Upper lobe of left lung (tissue), 6 donors: ENCODE measurements at places on chromosomes 5 and 9.

GRCh38 chr5:147673266-147673665 lies 109.3 kb downstream of the JAKMIP2 start:
- no peak for DNase-seq

DNA sequence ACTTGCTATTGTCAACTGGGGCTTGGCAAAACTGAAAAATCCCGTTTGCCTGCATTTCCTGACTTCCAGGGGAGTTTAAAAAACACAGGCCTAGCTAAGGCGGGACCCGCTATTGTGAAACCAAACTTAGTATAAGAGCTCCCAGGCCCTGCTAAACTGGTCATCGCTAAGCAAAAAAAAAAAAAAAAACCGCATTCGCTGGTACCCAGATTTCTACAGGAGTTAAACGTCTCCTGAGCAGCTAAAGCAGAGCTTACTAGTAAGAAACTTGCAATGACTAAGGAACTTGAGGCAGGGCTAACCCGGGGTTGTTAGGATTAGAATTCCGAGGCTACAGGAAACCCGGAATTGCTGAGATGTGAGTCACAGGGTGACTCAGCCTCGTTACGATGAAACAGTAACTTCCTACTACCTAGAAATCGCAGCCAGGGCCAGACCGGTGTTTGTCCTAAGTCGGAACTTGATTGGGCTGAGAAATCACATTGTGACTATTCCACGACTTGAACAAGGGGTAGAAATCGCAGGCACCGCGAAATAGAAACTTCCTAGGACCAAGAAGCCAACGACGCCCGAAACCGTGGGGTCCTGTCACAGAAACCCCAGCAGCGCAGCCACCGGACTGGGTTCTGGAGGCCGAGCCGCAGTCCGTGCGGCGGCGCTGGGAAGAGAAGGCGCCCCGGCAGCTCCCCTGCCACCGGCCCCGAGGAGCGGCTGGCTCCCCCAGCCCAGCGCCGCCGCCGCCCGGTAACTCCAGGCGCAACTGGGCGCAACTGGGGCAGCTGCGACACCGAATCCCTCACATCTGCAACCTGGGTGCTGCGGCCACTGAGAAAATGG lies 89.4 kb downstream of the ANXA2R start:
- DNase-seq = peak; percentile 89

GRCh38 chr5:132530946-132531345 lies 12.4 kb downstream of the IL5 start:
- no peak for DNase-seq

- peak; percentile 95 for DNase-seq
Measured at GRCh38 chr5:78509884-78510769, 138.4 kb downstream of the LHFPL2 start.

- DNase-seq = no peak
Measured at GRCh38 chr9:113724202-113724601, 151.9 kb upstream of the ZNF618 start.

DNA sequence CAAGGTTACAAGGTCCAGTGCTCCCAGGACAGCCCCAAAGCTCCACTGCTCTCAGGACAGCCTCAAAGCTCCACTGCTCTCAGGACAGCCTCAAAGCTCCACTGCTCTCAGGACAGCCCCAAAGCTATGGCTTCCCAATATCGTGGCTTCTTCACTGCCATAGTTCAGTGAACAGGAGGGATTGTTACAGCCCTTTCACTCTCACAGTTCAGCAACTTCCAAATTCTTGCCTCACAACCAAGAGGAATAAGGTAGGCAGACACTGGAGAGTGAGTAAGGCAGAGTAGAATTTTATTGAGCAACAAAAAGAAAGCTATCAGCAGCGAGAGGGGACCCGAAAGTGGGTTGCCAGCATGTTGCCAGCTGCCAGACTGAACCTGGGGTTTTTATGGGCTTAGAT lies 277.6 kb downstream of the CDH10 start:
- no peak for DNase-seq

GRCh38 chr9:124771867-124772679 lies 962 bp upstream of the NR6A1 start:
- peak; percentile 65 for DNase-seq

DNA sequence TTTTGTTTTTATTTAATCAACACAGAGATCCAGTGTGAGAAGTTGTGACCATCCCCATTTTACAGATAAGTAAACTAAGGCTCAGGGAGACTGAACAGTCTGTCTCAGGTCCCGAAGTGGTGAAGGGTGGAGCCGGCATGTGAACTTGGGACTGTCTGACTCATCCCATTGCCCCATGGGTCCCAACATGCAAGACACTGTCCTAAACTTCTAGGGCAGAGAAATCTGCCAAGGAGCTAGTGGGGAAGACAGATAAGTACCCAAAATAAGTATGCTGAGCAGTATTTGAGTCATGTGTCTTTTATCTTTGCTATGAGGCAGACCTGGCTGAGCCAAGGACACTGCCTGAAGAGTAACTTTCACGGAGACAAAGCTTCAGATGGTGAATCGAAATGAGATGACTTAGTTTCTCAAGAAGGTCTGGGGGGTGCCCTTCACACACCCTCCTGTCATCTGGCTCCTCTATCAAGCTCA lies 64.3 kb upstream of the SLC25A51 start:
- DNase-seq = no peak

GRCh38 chr9:95188459-95188858 lies 129.1 kb downstream of the FANCC start:
- DNase-seq = no peak

DNA sequence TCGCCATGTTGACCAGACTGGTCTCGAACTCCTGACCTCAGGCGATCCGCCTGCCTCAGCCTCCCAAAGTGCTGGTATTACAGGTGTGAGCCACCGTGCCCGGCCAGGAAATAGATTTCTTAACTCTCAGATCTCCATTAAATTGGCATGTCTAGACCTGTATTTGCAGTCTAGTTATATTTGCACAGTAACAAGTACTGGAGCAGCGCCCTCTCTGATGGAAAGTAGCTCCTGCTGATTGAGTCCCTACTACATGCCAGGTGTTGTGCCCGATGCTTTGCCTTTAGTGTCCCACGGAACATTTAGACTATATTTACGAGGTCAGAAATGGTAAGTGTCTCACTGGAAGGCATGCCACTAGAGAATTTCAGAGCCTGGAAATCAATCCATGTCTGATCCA lies 15.8 kb upstream of the TMED9 start:
- no peak for DNase-seq

GRCh38 chr9:95317893-95318211 lies 343 bp upstream of the FANCC start:
- DNase-seq = no peak

- no peak for DNase-seq
Measured at GRCh38 chr9:28915202-28915930, 1342.1 kb upstream of the C9orf72 start.

GRCh38 chr5:56329652-56330051 lies 96.5 kb upstream of the ANKRD55 start:
- DNase-seq = no peak

DNA sequence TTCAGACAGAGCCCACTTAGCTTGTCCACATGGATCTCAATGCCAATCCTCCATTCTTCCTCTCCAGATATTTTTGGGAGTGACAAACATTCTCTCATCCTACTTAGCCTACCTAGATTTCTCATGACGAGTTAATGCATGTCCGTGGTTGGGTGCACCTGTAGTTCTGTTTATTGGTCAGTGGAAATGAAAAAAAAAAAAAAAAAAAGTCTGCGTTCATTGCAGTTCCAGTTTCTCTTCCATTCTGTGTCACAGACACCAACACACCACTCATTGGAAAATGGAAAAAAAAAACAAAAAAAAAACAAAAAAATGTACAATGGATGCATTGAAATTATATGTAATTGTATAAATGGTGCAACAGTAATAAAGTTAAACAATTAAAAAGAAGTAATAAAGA lies 59.0 kb downstream of the BASP1 start:
- DNase-seq = no peak

DNA sequence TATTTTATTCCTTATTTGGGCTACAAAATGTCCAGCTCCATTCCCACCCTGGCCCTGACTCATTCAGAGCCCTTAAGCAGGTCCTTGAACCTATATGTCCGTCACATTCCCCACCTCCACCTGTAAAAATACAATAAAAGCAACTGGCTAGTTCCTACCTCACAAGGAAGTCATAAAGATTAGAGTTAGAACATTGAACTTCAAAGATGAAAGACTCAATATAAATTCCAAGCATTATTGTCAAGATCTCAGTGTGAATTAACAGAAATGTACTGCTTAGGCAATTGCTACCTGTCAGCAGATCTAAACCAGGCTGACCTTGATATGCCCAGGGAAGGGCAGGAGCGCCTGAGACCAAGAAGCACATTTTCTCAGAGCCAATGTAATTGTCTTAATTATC lies 221.8 kb downstream of the ENC1 start:
- DNase-seq = no peak

DNA sequence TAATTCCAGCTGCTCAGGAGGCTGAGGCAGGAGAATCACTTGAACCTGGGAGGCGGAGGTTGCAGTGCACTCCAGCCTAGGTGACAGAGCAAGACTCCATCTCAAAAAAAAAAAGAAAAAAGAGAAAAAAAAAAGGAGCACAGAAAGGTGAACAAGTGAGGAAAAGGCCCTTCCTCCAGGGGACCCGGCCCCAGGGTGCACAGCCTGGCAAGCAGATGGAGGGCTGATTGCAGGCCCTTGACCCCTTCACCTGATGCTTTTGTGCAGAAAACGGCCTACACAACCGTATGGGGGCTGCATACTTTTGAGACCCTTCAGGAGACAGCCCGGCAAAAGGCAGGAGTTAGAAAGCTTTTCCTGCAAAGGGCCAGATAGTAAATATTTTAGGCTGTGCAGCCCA lies 33.9 kb downstream of the HRH2 start:
- DNase-seq = no peak

- DNase-seq = no peak
Measured at GRCh38 chr9:6911901-6912638, 154.3 kb downstream of the KDM4C start.

GRCh38 chr5:154761046-154761736 lies 6.0 kb downstream of the LARP1 start:
- DNase-seq = no peak

GRCh38 chr5:152072091-152072490 lies 147.4 kb upstream of the GLRA1 start:
- DNase-seq = no peak

DNA sequence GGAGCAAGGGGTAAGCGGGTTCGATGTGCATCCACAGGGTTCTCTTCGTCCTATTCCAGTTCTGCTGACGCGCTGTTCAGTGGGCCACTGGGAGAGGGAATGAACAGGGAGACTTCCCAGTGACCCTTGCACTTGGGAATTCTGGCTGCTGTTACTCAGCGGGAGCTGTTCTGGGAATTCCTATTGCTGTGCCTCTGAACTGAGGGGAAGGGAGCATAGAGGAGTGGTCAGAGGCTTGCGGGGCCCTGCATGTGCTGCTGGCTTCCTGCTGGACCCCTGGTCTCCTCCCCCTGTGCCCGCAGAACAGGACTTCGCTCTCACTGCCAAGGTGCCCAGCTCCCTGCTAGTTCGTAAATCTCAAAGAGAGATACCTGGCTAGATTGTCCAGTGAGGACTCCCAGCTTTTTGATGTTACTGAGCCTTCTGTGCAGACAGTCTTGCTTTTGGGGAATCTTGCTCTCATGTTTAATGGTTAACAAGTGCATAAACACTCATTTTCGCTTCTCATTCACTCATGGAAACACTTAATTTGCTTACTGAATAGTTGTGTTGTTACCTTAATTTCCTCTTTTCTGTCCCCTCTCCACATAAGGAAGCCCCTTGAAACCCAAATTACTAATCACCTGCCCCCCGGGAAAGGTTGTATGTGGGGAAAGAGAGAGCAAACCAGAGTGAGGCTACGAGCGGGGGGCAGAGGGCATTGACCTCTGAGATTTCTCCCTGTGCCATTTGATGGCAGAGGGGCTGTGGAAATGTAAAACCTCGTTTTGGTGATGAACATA lies 5.9 kb downstream of the TRIO start:
- DNase-seq = no peak

- DNase-seq = no peak
Measured at GRCh38 chr9:136492978-136493522, 10.2 kb upstream of the SEC16A start.

DNA sequence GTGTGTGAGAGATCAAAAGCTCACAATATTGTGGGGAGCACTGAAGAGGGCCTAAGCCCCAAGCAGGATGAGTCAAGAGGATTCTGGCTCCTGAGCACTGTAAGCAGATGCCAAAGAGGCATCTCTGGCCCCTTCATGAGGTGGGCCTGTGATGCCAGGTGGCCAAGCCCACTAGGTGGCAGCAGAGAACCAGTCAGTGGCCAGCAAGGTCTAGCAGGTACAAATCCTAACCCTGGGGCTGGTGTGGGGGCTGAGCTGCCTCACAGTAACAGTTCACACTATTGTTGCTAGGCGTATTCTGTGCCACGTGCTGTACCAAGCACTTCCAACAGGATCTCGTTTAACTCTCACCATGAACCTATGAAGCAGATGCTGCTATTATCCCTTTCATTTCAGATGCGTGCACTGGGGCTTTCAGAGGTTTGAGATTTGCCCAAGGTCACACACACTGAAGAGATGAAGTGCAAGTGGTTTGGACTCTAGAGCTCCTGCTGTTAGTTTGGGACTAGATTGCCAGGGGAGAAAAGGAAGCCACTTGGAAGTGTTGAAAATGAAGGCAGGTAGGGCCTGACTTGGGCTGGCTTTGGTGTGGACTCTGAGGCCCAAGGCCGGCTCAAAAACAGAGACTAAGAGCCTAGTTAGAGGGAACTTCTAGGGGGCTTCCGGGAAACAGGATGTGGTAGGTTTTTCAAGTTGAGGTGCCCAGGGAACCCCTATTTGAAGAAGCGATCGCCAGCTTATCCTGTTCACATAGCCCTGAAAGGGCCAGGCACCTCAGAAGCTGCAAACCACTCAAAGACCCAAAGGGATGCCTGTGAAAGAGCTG lies 4.4 kb upstream of the MLANA start:
- no peak for DNase-seq

GRCh38 chr9:14616188-14616982 lies 76.8 kb downstream of the ZDHHC21 start:
- no peak for DNase-seq

DNA sequence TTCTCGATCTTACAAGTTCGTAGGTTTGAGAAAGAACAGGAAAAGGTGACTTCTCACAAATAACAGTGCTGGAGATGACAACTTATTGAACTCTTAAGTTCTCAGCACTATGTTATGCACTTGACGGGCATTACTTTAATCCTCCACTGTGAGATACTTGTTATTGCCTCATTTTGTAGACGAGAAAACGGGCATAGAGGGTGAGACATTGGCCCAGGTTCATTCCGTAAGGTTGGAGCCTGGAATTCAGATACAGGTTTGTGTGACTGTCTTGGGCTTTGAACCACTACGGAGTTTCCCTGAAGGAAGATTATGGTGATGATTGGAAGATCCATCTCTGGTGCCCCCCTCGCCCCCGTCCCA lies 657 bp downstream of the MAT2B start:
- no peak for DNase-seq
